ENCODE measurements at places on chromosomes 5 and 9. TPM values are rescaled to one million over a fixed set of nuclear protein-coding genes. Genes with fewer than 3 reads are reported as not detected.

DNA sequence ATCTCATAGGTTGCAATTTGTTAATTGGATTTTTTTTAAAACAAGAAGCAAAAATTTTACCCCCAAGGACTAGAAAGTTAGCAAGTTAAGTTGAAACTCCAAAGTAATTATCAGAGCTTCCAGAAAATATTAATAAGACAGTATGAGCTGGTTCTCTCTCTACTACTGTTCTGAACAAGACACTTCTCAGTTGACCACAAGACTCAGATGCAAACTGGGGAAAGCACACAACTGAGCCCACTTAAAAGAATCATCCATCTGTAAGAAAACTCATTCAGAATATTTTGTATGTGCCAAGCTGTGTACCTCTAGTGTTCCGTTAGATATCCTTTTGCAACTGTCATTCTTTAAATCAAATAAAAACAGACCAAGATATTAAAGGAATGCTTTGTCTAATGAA is 60.0 kb downstream of the MAP1B start:
- no peak for DNase-seq

Gene LIFR
- 82.3 TPM for total RNA-seq

Gene ARRDC3
- total RNA-seq: 149 TPM

Gene PLAC8L1
- not detected for total RNA-seq

Gene STING1
- 26.2 TPM for total RNA-seq

DNA sequence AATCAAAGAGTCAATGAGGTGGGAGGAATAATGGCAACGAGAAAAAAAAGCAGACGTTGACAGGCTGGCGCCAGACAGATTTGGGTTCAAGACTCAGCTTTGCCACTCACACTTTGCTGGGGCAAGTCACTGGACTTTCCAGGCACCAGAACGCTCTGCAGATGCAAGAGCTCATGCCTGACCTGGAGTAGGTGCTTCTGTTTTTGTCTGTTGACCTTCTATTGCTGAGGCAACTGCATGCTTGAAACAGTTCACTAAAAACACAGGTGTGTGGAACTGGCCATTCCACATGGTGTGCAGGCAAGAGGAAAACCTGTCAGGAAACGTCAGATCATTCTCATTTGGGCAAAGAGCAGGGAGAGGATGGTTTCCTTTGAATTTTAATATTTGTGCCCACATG is 161.2 kb upstream of the SMIM23 start:
- DNase-seq: no peak

Gene ZNF618
- 12.3 TPM for total RNA-seq

- peak; percentile 40 for DNase-seq
Measured at GRCh38 chr5:137191179-137191578, 307.9 kb downstream of the SPOCK1 start.

GRCh38 chr5:36606428-36607113 is at the start of gene SLC1A3:
Gene SLC1A3, plus strand, starts transcription at chr5:36606606. Its CDS starts 1,818 bp downstream, at chr5:36608424.
- DNase-seq: peak; percentile 91

- DNase-seq: no peak
Measured at GRCh38 chr9:97297889-97298288, 9.6 kb upstream of the CCDC180 start.

GRCh38 chr9:100126423-100126822 is 27.4 kb downstream of the INVS start:
- DNase-seq: no peak

DNA sequence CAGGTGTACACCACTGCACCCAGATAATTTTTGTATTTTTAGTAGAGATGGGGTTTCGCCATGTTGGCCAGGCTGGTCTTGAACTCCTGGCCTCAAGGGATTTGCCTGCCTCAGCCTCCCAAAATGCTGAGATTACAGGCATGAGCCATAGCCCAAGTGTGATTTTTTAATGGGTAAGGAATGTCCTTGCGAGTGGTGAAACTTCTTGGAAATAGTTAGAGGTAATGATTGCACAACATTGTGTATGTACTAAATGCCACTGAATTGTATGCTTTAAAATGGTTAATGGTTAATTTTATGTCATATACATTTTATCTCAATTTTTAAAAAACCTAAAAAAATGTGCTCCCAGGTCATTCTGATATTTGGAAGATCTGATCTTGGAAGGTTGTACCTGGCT is 59.9 kb upstream of the IL6ST start:
- DNase-seq: no peak
